Peyer's patch (tissue), 4 donors: ENCODE measurements at places on chromosomes 5 and 9. TPM values are rescaled to one million over a fixed set of nuclear protein-coding genes. Genes with fewer than 3 reads are reported as not detected.
A peak's percentile ranks its signal among the peaks of the same experiment; 100 is the strongest.

DNA sequence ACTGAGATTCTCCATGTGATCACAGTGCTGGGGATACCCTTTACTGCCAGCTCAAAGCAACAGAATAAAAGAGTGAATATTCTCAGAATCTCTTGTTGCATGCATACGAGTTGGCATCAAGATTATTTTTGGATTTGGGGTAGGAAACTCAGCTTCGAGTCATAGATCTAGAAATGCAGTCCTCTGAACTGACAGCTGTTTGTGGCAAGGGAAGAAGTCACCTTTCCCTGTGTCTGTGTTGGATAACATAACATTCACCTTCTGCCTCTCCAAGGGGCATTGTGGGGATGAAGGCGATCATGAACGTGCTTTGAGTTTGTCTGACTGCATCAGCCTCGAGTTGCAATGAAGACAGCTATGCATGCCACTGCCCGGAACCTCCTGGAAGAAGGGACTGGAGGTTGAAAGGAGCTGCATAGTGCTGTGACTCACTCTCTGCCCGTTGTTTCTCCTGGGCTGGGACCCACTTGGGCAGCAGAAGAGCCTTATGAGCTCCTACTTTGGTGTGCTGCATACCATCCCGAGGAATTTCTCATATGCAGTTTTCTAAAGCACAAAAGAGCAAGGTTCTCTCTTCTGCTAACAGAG is 231.7 kb downstream of the ARHGAP26 start:
- H3K27me3 ChIP-seq: no peaks in the 10 kb centered on the region
- peaks cover 5% of the 10 kb centered on the region for H3K4me1 ChIP-seq
- no peak for DNase-seq

DBH gene
- not detected for total RNA-seq

- H3K4me1 ChIP-seq: peaks cover 3% of the 10 kb centered on the region
- no peak overlapping the region for H3K4me3 ChIP-seq
- no peaks in the 10 kb centered on the region for H3K36me3 ChIP-seq
- DNase-seq: no peak
- H3K27ac ChIP-seq: no peak overlapping the region
- no peaks in the 10 kb centered on the region for H3K27me3 ChIP-seq
Measured at GRCh38 chr9:27467486-27467885, 56.6 kb upstream of the IFNK start.

DNA sequence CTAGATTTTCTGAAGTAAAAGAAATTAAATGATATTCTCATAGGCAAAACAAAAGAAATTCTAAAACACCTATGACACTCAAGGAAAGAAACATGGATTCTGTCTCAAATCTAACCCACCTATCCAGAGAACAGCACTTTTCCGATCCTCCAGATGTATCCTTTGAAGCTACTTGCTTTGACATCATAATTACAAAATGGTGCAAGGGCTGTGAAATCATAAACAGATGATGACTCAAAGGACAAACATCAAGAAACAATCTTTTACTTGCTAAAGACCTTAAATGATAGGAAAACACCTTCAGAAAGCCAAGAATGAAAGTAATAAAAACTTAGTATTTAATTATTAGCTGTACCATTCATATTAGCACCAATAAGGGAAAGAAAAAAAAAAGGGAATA is 202.6 kb downstream of the DENND1A start:
- no peaks in the 10 kb centered on the region for H3K27me3 ChIP-seq
- H3K36me3 ChIP-seq: no peaks in the 10 kb centered on the region
- H3K27ac ChIP-seq: no peak overlapping the region
- DNase-seq: no peak

- H3K27me3 ChIP-seq: no peaks in the 10 kb centered on the region
- H3K27ac ChIP-seq: no peak overlapping the region
- no peak overlapping the region for H3K4me3 ChIP-seq
Measured at GRCh38 chr5:111486926-111487325, 25.4 kb downstream of the STARD4 start.

GRCh38 chr9:116686693-116687073 is 422 bp upstream of the TRIM32 start:
- H3K27ac ChIP-seq: peak overlapping the region; percentile 86
- H3K4me3 ChIP-seq: peak overlapping the region; percentile 87
- DNase-seq: peak; percentile 44
